ENCODE measurements at places on chromosomes 1 and 21. TPM values are rescaled to one million over a fixed set of nuclear protein-coding genes. Genes with fewer than 3 reads are reported as not detected.

DNA sequence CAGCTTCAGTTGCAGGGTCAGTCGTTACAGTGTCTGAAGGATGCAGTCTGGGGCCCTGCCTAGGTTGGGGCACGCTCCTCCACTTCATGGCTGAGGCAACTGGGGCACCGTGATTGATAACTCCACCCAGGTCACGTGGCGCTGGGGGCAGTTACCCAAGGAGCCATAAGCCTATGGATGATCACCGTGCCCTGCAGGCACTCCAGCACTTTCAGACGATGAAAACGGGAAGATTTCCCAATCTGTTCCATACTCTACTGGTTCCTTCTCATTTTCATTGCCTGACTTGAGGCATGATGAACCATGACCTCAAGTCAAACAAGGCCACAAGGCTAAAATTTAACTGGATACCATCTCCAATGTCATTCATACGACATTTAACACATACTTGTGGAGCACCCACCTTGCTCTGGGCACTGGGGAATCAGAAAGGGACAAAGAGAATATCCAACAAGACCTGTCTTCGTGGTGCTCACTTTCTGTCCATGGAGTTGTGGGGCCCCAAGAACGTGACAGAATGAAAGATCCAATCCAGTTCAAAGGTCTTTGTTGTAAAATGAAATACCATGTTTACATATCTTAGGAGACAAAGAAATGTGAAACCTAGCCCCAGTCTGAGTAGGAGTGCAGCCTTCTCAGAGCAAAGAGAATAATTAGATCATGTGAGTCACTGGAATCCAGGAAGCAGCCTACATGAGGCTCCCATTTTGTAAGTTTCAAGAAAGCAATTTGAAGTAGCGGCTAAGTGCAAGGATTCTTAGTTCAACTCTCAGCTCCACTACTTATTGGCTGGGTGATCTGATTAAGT is 39.4 kb upstream of the SPOCD1 start:
- peak; percentile 39 for DNase-seq

GRCh38 chr1:7972285-7972684 is 10.8 kb downstream of the PARK7 start:
- DNase-seq: no peak

Gene UBE2U
- not detected for total RNA-seq

Gene CAMK1G
- total RNA-seq: 7.3 TPM

GRCh38 chr1:20875198-20875973 is 88.3 kb upstream of the HP1BP3 start:
- no peak for DNase-seq

Gene DMBX1
- not detected for total RNA-seq

- peak; percentile 69 for DNase-seq
Measured at GRCh38 chr1:110309139-110309538, 30.0 kb upstream of the RBM15 start.

Gene FAM72B
- 9.2 TPM for total RNA-seq

Gene CHRNB2
- not detected for total RNA-seq

GRCh38 chr1:97827887-97828286 is 92.9 kb downstream of the DPYD start:
- no peak for DNase-seq

DNA sequence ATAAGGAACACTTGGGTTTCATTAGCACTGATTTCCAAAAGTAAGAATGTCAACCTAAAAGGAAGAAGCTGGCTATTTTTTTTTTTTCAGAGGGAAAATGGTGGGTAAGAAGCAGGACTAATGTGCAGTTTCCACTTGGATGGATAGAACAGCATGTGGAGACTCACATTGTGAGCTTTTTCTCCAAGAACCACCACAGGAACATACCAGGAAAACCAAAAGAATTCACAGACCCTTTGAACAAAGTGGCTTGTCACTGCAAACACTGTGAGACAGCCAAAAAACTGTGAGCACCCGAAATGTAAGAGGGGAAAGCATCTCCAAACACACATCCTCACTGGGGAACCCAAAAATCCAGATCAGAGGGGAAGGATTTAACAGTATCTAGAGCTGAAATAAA is 15.7 kb upstream of the MX1 start:
- DNase-seq: no peak

GRCh38 chr1:36160949-36161485 is 5.1 kb downstream of the MAP7D1 start:
- peak; percentile 83 for DNase-seq

DNA sequence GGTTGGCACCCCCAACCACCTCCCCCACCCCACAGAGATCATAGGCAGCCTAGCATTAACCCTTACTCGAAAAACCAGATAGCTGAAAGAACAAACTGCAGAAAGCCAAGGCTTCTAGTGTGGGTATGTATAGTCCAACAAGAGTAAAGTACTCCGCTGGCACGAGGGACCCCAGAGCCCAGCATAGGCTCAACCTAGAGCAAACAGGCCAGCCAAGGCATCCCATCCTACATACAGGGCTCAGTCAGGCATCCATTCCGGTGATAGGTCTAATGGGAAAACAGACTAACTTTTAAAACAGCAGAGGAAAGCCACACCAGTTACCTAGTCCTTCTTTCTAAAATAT is 17.8 kb downstream of the DIPK1A start:
- DNase-seq: no peak

DNA sequence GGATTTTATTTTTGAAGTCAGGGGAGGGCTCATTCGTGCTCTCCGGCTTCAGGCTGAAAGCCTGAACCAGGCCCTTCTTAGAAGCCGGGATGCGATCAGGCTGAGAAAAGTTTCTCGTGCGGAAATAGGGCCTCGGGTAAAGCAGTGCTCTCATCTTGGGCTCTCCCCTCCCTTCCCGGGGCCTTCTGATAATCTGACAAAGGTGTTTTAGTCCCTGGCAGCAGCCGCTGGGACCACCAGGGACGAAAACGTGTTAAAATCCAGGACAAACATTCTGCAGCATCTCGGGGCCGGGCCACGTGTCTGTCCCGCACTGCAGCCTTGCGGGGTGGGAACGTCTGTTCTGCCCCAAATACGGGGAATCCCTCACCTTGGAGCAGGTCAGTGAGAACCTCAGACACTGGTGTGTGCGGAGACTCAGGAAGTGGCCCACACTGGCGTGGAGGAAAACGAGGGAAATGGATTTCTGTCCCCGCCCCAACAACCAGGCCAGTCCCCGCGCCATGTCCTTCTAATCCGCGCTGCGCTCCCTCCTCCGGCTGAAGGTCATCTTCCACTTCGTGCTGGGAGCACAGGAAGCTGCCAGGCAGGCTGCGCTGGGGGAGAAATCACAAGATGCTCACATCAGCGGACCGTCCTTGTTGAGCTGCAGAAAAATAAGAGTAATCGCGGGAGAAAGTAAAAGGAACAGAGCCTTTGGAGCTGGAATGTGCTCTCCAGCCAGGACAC is 16.6 kb upstream of the AJAP1 start:
- no peak for DNase-seq

Gene DMRTA2
- total RNA-seq: 0.20 TPM

DNA sequence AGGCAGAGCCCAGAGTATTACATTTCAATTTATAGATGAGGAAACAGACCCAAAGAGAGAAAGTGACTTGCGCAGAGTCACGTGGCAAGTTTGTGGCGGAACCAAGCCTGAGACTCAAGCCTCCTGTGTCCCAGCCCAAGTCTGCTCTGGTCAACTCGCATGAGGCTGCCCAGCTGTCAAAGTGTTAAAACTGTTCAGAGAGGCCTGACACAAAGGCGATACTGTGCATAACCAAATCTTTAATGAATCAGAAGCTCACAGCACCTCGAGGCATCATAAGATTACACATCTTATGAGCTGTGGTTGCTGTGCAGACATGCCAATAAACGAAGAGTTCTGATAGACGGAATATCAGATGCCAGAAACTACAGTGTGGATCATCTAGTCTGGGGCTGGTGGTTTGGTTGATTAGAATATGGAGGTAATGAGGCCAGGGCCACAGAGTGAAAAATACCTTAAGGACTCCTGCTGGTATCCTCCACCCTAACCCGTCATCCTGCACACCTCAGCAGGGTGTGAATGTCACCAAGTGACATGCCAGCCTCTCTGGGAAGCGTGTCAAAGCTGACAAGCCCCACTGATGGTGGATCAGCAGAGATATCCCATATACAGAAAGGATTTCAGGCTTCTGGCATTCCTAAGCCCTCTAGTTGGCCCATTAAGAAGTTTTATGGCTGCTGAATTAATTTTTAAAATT is 42.2 kb downstream of the TNNT2 start:
- peak; percentile 31 for DNase-seq

DNA sequence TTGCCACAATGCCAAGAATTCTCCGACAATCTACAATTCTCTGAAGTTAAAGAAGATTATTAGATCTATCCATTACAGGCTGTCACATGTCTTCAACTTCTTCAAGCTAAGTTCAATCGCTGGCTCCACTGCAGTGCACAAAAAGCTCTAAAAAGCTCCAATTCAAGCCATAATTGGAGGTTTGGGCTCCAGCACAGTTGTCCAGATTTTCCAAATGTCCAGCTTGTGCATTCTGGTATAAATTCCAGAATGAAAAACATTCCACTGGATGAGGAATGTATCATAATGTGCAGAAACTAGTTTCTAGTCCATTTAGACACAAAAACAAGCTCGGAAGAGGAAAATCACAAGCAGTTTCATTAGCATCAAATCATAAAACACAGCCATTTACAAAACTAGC is 138.6 kb downstream of the NRIP1 start:
- no peak for DNase-seq

GRCh38 chr1:165772739-165773138 is 4.1 kb upstream of the TMCO1 start:
- no peak for DNase-seq

DNA sequence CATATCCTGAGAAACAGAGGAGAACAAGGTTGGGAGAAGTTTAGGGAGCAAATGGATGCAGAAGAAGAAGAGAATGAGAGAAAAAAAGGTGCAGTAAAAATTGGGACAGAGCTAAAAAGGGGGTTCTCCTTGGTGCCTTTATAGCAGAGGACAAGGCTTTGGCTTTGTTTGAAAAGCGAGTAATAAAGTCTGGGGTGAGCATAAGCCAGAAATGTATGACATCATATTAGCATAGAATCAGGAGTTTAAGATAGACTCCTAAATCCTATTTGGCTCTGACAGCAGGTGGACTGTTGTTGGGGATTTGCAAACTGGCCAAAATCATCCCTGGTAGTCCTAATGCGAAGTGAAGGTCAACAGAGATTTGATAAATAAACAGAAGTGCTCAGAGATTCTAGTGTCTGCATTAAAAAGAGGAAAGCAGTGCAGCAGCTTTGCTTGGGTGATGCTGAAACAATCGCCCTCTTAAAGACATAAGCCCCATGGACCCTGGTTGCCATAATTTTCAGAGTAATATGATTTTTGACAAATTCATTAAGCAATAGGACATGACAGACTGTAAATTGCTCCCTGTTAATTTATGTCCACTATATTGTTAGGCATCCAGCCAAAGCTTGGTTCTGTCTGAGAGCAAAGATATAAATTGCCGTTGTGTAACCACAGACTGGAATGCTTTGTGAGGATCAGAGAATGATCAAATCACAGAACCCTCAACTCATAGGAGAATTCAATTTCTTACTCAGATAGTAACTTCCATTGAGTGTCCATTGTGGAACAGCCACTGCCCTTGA is 385.0 kb upstream of the NFIA start:
- DNase-seq: no peak

DNA sequence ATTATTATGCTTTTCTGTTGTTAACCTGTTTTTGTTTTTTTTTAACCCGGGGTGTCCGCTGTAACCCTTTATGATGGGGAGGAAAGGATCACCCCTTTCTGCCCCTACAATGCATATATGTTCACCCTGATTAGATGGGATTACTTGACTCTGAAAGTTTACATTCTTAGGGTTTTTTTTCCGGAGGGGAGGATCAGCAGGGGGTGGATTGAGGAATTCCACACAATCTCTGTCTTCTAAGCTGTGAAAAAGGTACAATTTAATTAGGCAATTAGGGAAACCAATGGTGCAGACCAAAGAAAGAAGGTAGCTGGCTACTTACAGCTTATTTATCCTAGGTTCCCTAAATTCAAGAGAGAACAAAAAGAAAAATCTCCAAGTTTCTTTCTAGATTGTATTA is 58.3 kb downstream of the EDEM3 start:
- DNase-seq: no peak

Gene PLPPR4
- total RNA-seq: 0.29 TPM

Gene KRTAP11-1
- not detected for total RNA-seq

GRCh38 chr1:89576013-89576412 is 51.4 kb downstream of the LRRC8B start:
- no peak for DNase-seq

- DNase-seq: no peak
Measured at GRCh38 chr1:205301842-205302588, 19.5 kb downstream of the NUAK2 start.

DNA sequence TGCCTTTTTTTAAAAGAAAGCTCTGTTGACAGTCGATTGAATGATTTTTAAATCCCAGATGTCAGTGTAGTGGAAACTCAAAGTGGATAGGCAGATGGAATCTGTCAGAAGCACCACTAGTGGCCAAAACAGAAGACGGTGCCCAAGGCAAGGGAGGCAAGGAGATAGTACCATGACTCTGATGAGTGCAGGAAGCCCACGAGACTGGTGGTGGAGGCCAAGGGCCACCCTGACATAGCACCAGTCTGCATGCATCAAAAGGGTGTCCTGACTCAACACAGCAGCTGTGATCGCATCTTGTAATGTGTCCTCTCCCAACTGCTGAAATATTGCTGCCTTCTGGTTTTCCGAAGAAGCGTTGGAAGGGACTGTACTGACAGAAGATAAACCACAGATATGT is 124.1 kb upstream of the PAPPA2 start:
- DNase-seq: no peak

DNA sequence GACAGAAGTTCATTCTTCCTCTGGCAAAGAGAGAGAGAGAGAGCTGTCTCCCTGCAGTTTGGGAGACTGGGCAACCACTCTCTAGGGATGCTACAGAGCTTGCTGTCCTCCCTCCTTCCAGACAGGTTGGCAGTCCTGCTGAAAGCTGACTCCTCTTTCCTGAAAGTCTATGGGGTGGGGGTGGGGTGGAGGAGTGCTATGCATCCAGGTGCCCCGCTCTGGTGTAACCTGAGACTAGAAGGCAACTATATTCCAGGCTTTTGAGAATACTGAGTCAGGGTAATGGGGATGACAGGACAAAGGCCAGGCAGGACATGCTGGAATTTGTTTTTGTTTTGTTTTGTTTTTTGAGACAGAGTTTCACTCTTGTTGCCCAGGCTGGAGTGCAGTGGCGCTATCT is 55.4 kb downstream of the OPTC start:
- DNase-seq: no peak

DNA sequence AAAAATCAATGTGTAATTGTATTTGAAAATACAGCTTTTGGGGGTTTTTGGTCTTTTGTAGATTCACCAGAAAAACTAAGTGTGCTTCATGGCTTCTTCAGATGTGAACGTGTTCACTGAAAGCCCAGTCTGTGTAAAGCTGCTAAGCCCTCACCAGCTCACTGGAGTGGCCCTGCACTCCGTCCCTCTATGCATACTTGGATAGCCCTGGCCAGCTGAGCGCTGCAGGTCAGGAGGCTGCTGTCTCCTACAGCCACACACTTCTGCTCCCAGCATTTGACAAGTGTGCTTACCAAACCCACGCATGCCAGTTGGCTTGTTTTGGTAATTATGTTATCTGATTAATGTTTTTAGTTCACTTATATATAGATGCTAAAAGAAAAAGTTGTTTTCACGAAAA is 163.5 kb downstream of the TLR5 start:
- DNase-seq: no peak
